Muscle of back (tissue), 13 donors: ENCODE measurements at places on chromosomes 4 and X.

DNA sequence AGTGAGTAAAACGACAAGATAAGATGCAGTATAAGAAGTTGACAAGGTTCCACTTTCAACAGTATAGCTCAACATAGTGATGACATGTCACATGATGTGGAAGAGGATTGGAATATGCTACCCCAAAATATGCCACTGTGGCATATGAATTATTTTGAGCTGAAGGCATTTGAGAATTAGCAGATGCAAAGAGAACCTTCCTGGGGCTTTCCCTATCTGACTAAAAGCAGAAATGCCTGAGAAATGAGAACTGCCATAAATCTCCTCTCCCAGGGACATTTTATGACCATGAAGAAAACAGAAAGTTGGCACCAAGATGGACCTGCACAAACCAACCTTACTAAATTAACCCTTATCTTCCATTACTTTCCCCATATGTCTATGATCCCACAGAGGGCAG, 24.8 kb downstream of the CDKN2AIP start:
- DNase-seq, result no peak

GRCh38 chrX:71504346-71504745, 28.6 kb upstream of the OGT start:
- no peak for DNase-seq

DNA sequence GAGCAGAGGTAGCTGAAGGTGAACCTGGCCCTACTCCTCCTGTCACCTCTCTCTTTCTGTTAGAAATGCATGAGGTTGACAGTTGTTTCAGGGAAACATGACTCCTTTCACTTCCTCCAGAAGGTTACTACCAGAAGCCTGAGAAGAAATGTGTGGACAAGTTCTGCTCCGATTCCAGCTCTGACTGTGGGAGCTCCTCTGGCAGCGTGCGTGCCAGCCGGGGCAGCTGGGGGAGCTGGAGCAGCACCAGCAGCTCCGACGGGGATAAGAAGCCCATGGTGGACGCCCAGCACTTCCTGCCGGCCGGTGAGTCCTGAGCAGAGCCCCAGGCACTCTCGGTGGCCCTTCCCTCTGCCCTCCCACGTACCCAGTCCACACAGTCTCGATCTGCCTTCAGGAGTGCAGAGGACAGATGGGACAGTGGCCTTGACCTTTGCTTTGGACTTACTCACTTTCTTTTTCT, 61.3 kb upstream of the TLR2 start:
- no peak for DNase-seq

DNA sequence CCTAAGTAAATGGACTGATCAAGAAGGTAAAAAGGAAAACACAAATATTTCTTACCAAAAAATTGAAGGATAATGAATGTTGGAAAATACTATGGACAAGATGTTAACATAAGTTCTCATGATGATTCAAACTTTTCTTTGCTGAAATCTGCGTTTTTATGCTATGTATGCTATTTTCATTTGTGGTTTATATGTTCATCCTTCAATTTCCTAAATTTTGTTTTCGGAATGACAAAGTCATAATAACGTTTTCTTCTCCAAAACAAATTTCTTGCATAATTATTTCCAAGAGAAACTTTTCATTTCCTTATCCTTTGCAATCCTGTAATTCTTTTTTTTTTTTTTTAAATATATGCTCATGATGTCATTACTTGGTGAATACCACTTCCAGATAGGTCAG, 7.8 kb downstream of the PF4V1 start:
- no peak for DNase-seq
